ENCODE measurements at places on chromosomes 4 and X. TPM values are rescaled to one million over a fixed set of nuclear protein-coding genes. Genes with fewer than 3 reads are reported as not detected.

CAPN6 gene
- not detected for total RNA-seq

DNA sequence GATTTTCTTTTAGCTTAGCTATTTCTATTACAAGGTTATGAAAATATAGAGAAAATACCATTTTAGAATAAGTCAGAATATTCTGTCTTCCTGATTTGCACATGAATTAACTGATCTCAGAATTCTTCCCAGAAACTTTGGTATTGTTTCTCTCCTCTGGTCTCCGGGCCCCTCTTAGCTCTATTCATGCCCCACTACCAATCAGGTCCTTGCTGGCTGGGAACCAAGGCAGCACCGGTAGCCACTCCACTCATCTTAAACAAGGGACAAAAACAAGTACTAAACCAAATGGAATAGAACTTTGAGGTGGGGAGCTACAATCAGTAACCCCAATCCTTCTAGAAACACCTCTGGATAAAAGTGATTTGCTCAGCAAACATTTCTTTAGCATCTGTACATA, 64.3 kb downstream of the GPC3 start:
- no peak for DNase-seq
- H3K4me1 ChIP-seq: peaks cover 65% of the 10 kb centered on the region
- H3K27ac ChIP-seq: no peak overlapping the region
- H3K27me3 ChIP-seq: no peaks in the 10 kb centered on the region
- H3K36me3 ChIP-seq: peaks cover 5% of the 10 kb centered on the region
- H3K4me3 ChIP-seq: no peak overlapping the region

- no peaks in the 10 kb centered on the region for H3K36me3 ChIP-seq
- no peaks in the 10 kb centered on the region for H3K4me1 ChIP-seq
- no peaks in the 10 kb centered on the region for H3K27me3 ChIP-seq
- DNase-seq: no peak
These were observed 45.8 kb downstream of the KLHL15 start for GRCh38 chrX:23981222-23981621.

DNA sequence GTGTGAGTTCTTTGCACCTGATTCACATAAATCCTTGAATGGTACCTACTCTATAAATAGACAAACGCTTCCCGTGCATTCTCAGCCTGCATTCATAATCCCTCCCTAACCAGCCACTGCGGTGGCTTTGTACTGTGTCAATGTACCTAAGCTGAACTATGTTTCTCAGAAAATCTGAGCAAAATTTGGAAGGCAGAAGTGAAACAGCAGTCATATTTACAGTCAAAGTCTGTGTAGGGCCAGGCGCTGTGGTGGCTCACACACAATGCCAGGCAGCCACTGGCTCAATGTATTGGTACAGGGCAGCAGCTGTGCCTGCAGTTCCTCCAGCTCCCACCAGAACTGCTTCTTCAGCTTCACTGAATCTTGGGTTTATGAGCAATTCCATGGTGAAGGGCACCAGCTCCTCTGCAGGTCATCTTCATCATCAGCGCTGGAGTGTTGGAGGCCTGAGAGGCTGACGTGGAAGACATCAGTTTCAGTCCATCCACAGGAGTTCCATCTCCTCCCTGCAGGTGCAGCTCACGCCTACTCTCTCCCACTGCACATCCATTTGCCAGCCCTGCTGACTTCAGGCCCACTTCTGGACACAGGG, 32.3 kb upstream of the IRF2 start:
- no peaks in the 10 kb centered on the region for H3K4me1 ChIP-seq
- no peak overlapping the region for H3K27ac ChIP-seq
- DNase-seq: peak; percentile 24
- H3K27me3 ChIP-seq: no peaks in the 10 kb centered on the region

DNA sequence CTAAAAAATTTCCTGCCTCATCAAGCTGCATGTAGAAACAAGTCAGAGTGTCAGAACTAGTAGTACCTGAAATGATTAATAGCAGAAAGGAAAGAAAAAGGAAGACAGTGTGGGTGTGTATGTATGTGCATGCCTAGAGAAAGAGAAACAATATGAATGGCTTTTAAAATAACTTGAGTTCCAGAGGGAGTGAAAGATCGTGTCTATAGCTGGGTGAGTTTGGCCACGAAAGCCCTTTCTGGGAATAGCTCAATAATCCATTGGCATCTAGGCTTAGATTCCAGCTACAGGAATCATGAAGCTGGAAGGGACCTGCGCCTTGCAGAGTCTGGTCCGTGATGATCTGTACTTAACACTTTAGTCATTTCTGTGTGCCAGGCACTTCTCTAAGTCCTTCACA, 195.6 kb downstream of the RAPGEF2 start:
- H3K27ac ChIP-seq: no peak overlapping the region
- DNase-seq: no peak
- H3K4me1 ChIP-seq: peaks cover 7% of the 10 kb centered on the region
- H3K4me3 ChIP-seq: no peak overlapping the region

DNA sequence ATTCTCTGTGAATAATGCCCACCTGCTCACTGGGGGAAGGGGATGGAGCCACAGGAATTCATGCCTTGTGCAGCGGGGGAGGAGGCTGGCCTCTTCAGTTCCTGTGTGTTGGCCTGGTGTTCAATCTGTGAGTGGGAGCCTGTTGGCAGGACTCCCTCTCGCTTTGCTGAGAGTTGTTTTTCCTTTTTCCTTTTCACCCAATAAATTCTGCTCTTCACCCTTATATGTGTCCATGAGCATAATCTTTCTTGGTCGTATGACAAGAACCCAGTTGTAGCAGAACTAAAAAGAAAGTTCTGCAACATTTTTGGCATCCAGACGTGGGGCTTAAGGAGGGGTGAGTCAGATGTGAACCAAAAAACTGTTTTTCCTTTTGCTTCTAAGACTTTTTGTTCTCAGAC, 235.2 kb upstream of the HDX start:
- H3K27ac ChIP-seq: no peak overlapping the region
- no peaks in the 10 kb centered on the region for H3K27me3 ChIP-seq
- DNase-seq: no peak
- no peaks in the 10 kb centered on the region for H3K36me3 ChIP-seq
- no peak overlapping the region for H3K4me3 ChIP-seq
- H3K4me1 ChIP-seq: no peaks in the 10 kb centered on the region

DNA sequence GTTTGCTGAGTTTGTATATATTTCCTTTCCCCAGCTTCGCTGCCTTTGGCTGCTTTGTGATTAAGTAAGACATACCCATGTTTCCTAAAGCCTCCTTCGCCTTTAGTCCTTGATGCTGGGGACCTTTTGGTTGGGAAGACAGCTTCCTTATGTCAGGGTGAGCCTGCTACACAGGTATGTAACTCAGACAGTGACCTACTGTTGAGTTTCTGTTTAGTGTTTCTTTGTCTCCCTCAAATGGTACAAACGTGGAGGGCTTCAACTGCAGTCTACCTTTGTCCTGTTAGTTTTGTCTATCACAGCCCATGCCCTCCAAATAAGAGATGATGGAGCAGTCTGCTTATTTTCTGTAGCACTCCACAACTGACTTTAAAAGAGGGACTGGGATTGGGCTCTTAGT, 59.5 kb downstream of the TET2 start:
- no peaks in the 10 kb centered on the region for H3K36me3 ChIP-seq
- no peak overlapping the region for H3K4me3 ChIP-seq
- DNase-seq: no peak
- H3K4me1 ChIP-seq: no peaks in the 10 kb centered on the region

- peaks cover 53% of the 10 kb centered on the region for H3K4me1 ChIP-seq
- H3K27me3 ChIP-seq: no peaks in the 10 kb centered on the region
- H3K36me3 ChIP-seq: peaks cover 12% of the 10 kb centered on the region
- H3K4me3 ChIP-seq: no peak overlapping the region
- no peak for DNase-seq
- H3K27ac ChIP-seq: no peak overlapping the region
These were observed 43.8 kb downstream of the ADGRA3 start for GRCh38 chr4:22471999-22472461.

- no peak for DNase-seq
- no peak overlapping the region for H3K27ac ChIP-seq
- H3K27me3 ChIP-seq: no peaks in the 10 kb centered on the region
These were observed 54.8 kb downstream of the ADRA2C start for GRCh38 chr4:3820806-3821579.

DNA sequence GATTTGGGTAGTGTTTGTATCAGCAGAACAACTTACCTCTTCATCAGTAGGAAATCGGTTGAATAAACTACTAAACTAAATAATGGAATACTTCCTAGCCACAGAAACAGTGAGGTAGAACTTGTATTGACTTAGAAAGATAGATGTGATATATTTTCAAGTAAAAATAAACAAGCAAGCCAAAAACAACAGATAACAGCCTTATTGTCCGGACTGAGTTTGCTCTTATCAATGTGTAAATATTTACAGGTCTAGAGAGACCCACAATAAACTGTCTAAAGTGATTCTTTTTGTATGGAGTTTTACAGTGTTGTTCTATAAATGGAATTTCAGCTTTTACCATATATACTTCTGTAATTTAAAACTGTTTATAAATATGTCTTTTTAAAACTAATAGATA, 721.8 kb downstream of the ADGRL3 start:
- H3K27me3 ChIP-seq: no peaks in the 10 kb centered on the region
- DNase-seq: peak; percentile 3
- H3K36me3 ChIP-seq: no peaks in the 10 kb centered on the region
- H3K27ac ChIP-seq: no peak overlapping the region
